SIG-M5 (cell line): ENCODE measurements at places on chromosomes 2 and 18.
A peak's percentile ranks its signal among the peaks of the same experiment; 100 is the strongest.

- no peak for DNase-seq
Observed at GRCh38 chr18:1092228-1092627, 187.6 kb downstream of the ADCYAP1 start.

DNA sequence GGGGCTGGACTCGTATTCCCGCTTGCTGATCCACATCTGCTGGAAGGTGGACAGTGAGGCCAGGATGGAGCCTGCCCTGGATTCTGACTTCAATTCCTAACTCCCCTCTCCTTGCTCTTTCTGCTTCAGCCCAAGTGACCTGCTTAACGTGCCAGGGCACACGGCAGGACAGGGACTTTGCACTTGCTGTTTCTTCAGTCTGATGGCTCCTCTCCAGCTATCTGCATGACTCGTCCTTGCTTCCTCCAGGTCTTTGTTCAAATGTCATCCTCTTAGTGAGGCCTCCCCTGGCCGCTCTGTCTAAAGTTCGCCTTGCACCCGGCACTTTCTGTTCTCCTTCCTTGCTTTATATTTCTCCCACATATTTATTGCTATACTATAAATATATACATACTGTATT, 357.6 kb downstream of the MTX2 start:
- no peak for DNase-seq

DNA sequence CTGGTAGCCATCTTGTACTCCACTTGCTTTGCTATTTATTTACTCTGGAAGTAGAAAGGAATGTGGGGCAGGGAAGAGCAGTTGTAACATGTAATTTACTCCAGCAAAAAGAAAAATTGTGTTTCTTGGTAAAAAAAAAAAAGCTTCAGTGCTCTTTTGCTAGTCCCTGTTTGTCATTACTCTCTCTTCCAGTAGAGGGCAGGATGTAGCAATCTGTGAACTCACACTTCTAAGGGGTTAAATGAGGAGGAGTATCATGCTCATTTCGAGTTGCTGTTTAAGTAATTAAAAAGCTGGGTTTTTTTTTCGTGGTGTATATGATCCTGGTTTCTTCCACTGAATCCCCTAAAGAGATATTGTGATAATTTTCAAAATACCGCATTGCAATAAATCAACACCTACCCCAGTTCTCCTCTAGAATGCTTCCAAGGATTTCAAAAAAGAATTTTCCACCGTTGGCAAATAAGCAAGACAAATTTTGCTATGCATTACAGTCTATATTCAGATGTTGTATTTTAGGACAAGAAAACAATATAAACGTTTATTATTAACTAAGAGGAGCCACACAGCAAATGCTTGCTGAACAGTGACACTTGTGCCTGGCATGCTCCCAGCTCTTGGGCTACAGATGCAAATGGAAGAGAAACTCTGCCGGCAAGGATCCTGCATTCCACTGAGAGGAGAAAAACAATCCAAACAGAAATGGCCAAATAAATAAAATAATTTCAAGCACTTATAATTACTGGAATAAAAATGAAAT, 261.6 kb downstream of the ASXL3 start:
- no peak for DNase-seq

GRCh38 chr18:56637176-56637575, 1.2 kb downstream of the TXNL1 start:
- no peak for DNase-seq

- DNase-seq = no peak
Observed at GRCh38 chr2:75012080-75012479, 53.6 kb downstream of the POLE4 start.

GRCh38 chr2:30404319-30405259, 42.5 kb upstream of the LCLAT1 start:
- no peak for DNase-seq

GRCh38 chr18:55477860-55478581, 110.0 kb downstream of the TCF4 start:
- DNase-seq = no peak

DNA sequence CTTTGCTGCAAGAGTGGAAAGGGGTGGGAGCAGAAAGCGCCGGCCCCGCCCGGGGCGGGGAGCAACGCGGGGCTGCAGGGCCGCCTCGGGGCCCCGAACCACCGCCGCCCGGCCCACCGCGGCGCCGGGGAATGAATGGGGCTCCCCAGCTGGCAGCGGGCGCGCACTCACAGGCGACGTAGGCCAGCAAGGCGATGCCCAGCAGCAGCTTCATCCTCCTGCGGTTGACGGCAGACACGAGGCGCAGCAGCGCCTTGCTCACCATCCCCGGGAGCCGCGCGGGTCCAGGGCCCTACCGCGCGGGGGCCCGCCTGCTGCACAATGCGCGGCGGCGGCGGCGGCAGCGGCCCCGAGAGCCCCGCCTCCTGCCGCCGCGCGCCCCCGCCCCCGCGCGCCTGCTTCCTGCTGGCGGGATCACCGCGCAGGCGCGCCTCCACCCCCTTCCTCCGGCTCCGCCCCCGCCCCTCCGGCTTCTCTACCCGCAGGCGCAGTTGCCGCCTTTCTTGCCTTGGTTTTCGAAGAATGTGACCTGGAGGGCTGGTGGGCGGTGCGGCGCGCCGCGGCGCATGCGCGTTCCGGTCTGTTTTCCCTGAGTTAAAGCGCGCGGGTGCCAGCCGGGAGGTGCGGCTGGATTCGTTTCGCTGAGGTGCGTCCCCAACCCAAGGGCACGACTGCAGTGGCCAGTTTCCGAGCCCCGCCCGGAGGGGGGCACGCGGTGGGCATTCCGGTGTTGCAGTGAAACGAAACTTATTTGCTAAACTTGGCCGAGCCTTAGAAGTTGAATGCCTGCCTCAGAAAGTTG, at the start of gene UXS1:
TSS of gene UXS1 (minus strand) at position 325 of the 802 bp plus-strand sequence. CDS start at position 265, 60 bp downstream.
- DNase-seq = peak; percentile 83

GRCh38 chr2:156206355-156206754, 126.2 kb downstream of the NR4A2 start:
- DNase-seq = no peak

- DNase-seq = no peak
Observed at GRCh38 chr2:217325816-217326215, 466.0 kb upstream of the TNP1 start.

DNA sequence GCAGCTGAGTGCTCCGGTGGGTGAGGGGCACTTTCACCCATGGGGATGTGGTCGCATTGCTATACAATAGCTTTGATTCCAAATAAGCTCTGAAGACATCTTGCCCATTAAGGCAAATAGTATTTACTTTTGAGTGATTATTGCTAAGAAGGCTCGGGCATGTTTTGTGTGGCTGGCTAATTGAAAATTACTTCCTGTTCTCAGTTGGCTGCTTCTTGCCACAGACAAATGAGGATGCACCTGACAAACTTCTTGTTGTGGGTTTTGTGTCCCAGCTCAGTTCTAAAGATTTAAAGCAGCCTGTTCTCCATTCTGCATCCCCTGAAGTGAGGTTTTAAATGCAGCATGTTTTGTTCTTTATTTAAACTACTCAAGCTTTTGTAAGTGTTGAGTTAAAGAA, 88.3 kb downstream of the KCNS3 start:
- DNase-seq = no peak

GRCh38 chr18:75199327-75199726, 9.6 kb downstream of the PTGR3 start:
- no peak for DNase-seq

DNA sequence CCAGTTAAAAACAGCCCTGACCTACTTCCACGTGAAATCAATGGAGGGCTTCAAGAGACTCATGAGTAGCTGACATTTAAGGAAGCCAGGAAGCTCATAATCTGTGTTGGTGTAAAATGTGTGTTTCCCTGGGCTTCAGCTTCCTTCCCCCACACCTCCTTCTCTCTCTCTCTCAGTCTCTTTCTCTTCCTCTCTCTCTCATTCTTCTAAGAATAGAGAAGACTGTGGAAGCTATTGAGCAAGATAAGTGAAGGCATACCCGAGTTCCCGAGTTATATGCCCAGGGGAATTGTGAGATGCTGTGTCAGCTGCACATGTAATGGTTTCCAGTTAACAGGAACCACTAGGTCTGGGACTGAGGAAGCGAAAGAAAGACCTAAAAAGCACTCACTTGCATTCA, 199.4 kb downstream of the NYAP2 start:
- no peak for DNase-seq

DNA sequence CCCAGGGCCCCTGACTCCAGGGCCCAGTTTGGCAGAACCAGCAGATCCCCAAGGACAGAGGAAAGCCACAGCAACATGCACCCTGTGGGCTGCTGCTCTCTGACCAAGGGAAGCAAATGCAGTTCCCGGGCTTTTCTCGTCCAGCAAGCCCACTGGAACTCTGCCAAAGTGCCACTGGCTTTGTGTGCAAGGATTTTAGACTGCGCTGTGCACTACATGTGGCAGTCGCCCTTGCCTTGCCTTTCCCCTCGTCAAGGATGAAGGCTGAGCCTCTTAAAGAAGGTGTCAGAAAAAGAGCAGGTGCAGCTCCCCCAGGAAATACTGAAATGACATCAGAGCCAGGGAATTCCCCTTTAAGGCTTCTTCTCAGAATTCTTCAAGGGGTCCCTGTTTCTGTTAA, 199.2 kb downstream of the TFCP2L1 start:
- no peak for DNase-seq

GRCh38 chr2:45000921-45001868, 8.1 kb downstream of the SIX2 start:
- no peak for DNase-seq

GRCh38 chr18:58581265-58581664, 47.6 kb downstream of the ALPK2 start:
- DNase-seq = no peak

DNA sequence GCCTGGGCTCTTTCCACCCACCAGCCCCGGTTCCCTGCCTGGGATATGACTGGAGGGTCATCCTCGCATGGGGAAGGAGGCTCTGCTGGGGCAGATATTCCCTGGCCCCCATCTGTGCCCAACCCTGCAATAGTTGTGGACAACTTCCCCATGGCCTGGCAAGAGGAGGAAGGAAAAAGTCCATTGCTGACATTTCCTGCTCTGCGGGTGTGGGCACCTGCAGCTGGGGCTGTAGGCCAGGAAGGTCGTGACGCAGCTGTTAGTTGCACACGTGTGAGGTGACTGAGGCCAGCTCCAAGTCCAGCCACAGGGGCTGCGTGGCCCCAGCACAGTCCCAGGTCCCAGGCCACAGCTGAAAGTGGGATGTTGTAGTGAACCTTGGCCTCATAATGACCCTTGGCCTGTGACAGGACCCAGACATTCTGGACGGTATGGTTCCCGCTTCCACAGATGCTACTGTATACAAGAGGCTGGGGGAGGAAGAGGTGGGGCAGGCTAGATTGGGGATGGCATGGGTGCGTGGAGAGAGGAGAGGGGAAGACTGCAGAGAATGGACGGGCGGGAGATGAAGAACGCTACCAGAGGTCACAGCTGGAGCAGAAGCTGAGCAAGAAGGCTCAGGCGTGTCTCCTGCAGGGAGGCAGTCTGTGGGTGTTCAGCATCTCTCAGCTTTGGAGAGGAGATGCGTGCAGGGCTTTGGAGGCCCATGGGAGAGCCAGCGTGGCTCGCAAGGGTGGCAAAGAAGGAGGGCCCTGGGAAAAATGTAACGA, 22.1 kb downstream of the OTOF start:
- DNase-seq = no peak

GRCh38 chr2:64276417-64277095, 132.3 kb upstream of the PELI1 start:
- no peak for DNase-seq

GRCh38 chr18:58438161-58438957, 190.5 kb downstream of the ALPK2 start:
- DNase-seq = no peak

DNA sequence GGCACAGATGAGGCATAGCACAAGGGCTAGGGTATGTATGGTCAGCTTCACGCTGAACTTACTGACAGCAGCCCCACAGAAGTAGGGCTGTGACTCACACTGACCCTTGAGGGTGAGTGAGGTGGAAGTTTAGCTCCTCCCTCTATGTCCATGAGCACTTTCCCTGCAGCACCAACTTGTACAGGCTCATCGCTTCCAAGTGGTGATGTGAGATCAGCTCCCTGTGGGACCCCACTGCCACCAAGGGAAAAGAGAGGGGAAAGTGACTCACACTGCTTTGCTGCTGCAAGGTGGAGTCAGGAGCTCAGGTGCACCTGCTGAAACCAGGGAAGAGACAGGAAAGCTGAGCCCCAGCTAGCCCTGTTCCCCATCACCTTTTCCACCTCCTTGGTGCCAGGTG, 91.5 kb downstream of the TEX51 start:
- DNase-seq = no peak

GRCh38 chr2:160039166-160039903, 23.1 kb downstream of the PLA2R1 start:
- DNase-seq = no peak

GRCh38 chr2:234110219-234110618, 59.7 kb downstream of the SPP2 start:
- no peak for DNase-seq

GRCh38 chr2:42054714-42055430, 7.1 kb downstream of the PKDCC start:
- no peak for DNase-seq

DNA sequence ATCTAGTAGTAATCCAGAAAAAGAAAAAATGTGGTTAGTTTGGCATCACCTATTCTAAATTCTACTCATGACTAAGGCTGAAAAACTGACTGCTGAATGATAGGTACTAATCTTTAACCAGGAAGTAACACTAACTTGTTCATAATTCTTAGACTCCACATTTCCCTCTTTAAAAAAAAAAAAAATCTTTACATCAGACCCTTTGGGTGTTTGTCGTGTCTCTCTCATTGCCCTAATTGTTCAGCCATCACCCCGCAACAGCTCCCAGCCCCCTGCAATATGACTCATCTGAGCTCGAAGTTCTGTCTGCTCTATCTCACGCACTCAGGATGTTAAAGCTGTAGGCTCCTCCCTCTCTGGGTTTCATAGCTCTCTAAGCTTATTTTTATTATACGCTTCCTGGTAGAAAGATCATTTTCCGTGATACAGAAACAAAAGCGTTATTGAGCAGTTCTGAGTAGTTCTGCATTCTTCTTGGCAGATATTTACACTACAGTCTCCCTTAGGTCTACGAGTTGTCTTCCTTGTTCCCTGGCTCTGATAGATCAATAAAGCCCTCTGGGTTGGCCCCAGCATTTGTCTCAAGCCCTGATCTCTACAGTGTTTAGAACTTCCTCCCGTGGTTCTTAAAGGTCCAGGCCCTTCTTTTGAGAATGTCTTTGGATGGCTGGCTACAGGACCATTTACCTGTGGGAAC, 95.6 kb downstream of the TNFRSF11A start:
- peak; percentile 37 for DNase-seq

- no peak for DNase-seq
Observed at GRCh38 chr18:40841467-40841866, 1113.6 kb upstream of the PIK3C3 start.

DNA sequence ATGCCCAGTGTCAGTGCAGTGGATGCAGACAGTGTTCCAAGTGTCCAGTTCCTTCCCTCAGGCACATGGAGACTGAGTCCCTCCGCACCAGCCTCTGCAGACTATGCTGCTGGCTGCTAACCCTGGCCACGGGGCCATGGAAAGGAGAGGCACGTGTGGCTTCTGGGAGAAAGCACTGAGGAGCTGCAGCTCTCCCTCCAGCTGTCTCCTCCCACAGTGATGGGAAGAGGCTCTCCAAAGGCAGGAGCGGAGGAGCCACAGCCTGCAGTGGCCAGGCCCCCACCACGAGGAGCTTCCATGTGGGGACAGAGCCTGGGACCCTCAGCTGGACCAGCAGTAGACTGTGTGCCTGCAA, 141.1 kb downstream of the NDUFA10 start:
- DNase-seq = no peak

- DNase-seq = no peak
Observed at GRCh38 chr2:15753811-15754702, 162.4 kb downstream of the DDX1 start.

- DNase-seq = no peak
Observed at GRCh38 chr2:190069936-190070696, 7.6 kb upstream of the MSTN start.

GRCh38 chr2:96815326-96816126, 542 bp upstream of the CNNM3 start:
- DNase-seq = no peak

- DNase-seq = no peak
Observed at GRCh38 chr2:237231593-237231992, 145.9 kb downstream of the COPS8 start.
